Endodermal cell (in vitro differentiated cells): ENCODE measurements at places on chromosomes 7 and 10. TPM values are rescaled to one million over a fixed set of nuclear protein-coding genes. Genes with fewer than 3 reads are reported as not detected.

EBLN1 gene
- total RNA-seq = not detected in 2 replicates

NUTM2B gene
- 0.27 and 0.35 TPM in 2 replicates for total RNA-seq

SNX10 gene
- 13.1 and 13.2 TPM in 2 replicates for total RNA-seq

NPC1L1 gene
- 2.0 and 3.1 TPM in 2 replicates for total RNA-seq

TMEM178B gene
- 1.7 to 3.0 TPM (median 1.8 TPM) in 3 replicates for total RNA-seq

ACTR3C gene
- not detected in 3 replicates for total RNA-seq

ZNF804B gene
- 0.14 to 0.49 TPM (median 0.36 TPM) in 3 replicates for total RNA-seq

VWA2 gene
- 1.6 and 1.7 TPM in 2 replicates for total RNA-seq

LIPJ gene
- total RNA-seq = 0.09 TPM in 1 of 3 replicates, not detected in the others

PLAC9 gene
- total RNA-seq = 10.8 to 17.9 TPM (median 14.9 TPM) in 3 replicates

TAC1 gene
- total RNA-seq = not detected in 3 replicates

TAS2R3 gene
- total RNA-seq = 1.8 to 3.2 TPM (median 2.6 TPM) in 3 replicates
